ENCODE measurements at places on chromosomes 2 and 18.

- no peak for DNase-seq
These were observed 1229.7 kb upstream of the CRIM1 start for GRCh38 chr2:35125871-35126270.

GRCh38 chr18:44135741-44136140, 544.9 kb upstream of the SETBP1 start:
- DNase-seq: no peak

- DNase-seq: no peak
These were observed 151.4 kb upstream of the EPAS1 start for GRCh38 chr2:46145840-46146239.

GRCh38 chr18:40402052-40402451, 1553.0 kb upstream of the PIK3C3 start:
- DNase-seq: no peak

- DNase-seq: no peak
These were observed 2.8 kb downstream of the ATG4B start for GRCh38 chr2:241640165-241640795.

DNA sequence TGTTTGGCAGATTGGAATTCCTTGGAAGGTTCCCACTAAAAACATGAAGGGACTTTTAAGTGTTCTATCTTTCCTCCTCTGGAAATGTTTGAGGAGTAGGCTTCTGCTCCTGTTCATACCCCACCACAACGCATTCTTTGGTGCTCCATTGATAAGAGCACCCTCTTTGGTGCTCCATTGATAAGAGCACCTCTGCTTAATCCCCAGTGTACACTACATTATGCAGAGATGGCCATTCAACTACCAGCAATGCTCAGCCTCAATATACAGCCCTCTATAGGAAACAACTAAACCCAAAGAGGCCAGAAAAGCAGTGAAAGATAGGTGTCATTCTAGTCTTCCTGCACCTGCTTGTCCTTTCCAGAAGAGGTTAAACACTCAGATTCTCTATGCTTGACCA, 1.8 kb upstream of the CHAC2 start:
- DNase-seq: no peak

DNA sequence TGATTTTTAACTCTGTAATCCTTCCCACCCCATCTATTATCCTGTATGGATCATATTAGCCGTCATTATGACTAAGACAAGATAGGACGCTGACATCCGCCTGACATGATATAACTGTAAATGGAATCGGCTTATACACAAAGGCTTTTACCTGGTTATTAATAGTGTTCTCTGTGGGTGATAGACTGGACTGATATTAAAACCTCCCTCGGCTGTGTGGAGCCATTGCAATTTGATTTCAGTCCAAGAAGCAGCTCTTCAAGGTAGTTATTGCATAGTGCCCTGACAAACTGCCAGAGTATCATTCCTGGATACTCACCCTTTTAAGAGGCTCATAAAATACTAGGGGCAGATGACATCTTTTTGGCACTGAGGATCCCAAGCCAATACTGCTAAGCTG, 226.1 kb upstream of the HNRNPA3 start:
- DNase-seq: no peak

DNA sequence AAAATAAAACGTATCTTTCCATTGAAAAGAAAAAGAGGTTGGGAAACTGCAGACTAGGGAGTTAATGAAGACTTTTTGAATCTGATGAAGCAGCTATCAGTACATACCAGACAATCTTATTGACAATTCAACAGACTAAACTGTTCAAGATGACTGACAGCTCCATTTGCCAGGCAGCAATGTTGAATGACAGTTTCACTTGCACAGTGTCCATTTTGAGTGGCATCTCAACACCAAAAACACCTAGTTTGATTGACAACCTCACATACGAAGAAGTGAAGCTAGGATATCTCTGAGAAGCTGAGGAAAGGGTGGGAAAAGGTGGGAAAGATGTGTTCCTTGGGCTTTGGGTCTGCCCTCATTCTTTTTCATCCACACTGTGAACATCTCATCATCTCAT, 315.0 kb upstream of the SYT4 start:
- no peak for DNase-seq

- DNase-seq: no peak
These were observed 60.6 kb downstream of the SCG2 start for GRCh38 chr2:223541546-223541945.

DNA sequence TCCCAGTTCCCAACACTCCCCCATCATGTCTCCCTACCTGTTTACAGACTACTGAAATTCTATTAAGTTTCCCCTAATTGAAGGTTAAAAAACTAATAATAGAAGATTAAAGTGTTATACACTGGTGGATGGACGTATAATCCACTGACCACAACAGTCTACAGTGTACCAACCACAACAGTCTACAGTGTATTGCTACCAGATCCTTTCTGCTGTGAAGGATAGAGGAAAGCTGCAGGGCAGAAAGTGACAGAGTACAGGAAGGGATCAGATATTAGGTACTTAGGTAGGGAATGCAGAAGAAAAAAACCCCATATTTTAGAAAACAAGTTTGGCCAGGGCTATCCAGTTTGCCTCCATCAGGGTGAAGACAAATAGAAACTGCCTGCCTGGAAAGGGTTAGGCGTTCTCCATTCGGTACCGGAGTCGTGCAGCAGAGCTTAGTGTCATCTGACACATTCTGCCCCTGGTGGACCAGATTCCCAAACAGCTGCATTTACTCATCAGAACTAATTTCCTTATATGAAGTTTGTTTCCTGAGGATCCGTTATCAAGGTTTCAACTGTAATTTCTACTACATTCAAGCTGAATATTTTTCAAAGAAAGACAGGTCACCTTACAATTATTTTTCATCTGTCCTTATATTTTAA, 49.9 kb downstream of the KLF7 start:
- DNase-seq: no peak

DNA sequence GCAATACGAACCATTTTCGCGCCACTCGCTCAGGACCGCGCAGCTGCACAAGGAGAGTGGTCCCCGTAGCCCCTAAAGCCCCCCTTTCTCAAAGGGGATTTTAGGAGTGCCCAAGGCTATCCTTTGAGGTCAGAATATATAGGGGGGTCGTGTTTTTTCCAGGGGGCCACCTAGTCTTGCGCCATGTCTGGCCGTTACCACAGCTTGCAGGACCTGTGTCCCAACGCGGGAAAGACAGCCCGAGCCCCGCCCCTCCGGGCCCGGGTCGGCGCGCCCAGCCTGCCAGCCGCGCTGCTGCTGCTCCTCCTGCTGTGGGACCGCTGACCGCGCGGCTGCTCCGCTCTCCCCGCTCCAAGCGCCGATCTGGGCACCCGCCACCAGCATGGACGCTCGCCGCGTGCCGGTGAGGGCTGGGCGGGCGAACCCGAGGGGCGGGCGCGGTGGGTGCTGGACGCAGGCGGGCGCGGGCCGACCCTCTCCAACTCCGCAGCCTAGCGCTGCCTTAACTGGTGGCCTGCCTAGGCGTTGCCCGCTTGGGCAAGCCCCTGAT, at the start of gene CDCA7:
TSS of gene CDCA7 (plus strand) at position 291 of the 550 bp plus-strand sequence. CDS start at position 383, 92 bp downstream.
- DNase-seq: no peak

DNA sequence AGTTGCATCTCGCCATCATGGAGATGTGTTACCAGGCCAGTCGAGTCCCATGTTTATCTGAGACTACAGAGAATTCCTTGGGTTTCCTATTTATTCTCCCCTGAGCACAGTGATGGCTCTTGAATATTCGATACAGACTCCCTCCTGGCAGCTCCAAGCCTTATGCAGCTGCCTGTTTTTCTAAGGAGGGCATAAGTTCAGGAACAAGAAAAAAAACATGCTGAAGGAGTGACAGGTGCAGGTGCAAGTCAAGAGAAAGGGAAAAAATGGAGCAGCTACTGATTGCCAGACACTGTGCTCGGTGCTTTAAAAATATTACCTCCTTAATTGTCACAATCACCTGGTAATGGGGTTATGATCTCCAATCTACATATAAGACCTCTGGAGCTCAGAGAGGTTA, 177.2 kb upstream of the DPP10 start:
- DNase-seq: no peak

- no peak for DNase-seq
These were observed 2.9 kb upstream of the MGAT5 start for GRCh38 chr2:134250840-134251461.

GRCh38 chr2:28161466-28161865, 231.2 kb upstream of the FOSL2 start:
- DNase-seq: peak; percentile 41

DNA sequence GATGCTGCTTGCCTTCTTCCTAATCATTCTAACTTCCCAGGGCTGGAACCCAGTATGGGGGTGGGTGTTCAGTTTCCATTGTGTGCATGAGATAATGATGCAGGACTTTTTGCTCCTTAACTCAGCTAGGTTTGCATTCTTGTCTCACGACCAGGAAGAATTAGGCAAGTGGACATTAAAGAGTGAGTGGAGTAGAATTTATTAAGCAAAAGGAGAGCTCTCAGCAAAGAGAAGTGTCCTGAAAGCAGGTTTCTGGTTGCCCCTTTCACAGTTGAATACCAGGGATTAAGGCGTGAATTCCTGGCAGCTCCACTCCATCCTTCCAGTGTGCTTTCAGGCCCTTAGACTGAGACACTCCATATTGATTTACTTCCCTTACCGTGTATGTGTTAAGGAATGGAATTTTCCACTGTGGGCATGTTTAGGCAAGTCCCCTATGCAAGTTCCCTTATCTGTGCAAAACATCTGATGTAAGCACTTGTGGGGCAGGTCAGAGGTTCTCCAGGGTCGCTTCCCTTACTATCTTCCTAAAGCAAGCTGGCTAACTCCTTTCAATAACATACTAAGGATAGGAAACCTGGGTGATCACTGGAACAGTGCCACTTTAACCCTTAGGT, 126.5 kb downstream of the GPR39 start:
- DNase-seq: no peak

- DNase-seq: no peak
These were observed 407.7 kb upstream of the SLC8A1 start for GRCh38 chr2:40859617-40860016.

DNA sequence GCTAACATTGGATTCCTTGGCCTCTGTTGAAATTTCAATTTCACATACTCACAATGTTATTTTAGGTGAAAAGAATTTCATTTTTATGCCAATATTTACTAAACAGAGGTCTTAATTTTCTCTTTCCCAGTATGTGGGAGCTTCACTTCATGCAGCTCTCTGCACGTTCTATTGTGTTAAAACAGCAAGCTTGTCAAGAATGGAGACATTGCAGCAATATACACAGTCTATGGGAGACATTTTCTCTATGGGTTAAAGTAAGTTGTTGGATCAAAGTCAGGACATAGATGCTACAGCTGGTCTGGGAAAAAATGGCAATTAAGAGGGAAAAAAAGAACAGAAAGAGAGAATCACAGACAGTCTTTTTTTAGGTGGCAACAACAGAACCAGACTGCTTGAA, 70.4 kb upstream of the ARHGAP15 start:
- no peak for DNase-seq

GRCh38 chr2:183542606-183543005, 418.4 kb downstream of the NUP35 start:
- DNase-seq: no peak

- peak; percentile 83 for DNase-seq
These were observed 99.1 kb downstream of the SH3BP4 start for GRCh38 chr2:235050980-235051351.

- DNase-seq: no peak
These were observed 467.5 kb downstream of the FBXO15 start for GRCh38 chr18:73679941-73680712.

GRCh38 chr2:130764035-130764820, 8.9 kb downstream of the AMER3 start:
- no peak for DNase-seq

DNA sequence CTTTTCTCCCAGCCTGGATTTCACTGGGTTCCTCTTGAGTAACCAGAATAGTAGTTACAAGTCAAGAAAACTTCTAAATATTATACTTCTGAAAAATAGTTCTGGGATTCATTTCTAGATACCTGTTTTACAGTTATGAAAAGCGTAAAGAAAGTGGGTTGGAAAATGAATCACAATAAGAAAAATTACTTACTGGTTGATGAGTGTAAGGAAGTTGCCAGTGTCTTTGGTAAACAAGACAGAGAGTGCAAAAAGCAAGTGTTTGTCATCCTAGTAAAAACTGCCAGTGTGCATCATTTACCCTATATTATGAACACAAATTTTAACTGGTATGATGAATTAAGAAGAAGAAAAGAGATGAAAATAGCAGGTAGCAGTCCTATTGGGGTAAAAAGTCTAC, 88.9 kb downstream of the R3HDM1 start:
- no peak for DNase-seq

GRCh38 chr2:159795841-159796690, 1.9 kb downstream of the CD302 start:
- DNase-seq: no peak

- no peak for DNase-seq
These were observed 16.6 kb downstream of the SERPINB13 start for GRCh38 chr18:63603772-63604171.

- DNase-seq: no peak
These were observed 980 bp downstream of the OBSL1 start for GRCh38 chr2:219570194-219570923.

DNA sequence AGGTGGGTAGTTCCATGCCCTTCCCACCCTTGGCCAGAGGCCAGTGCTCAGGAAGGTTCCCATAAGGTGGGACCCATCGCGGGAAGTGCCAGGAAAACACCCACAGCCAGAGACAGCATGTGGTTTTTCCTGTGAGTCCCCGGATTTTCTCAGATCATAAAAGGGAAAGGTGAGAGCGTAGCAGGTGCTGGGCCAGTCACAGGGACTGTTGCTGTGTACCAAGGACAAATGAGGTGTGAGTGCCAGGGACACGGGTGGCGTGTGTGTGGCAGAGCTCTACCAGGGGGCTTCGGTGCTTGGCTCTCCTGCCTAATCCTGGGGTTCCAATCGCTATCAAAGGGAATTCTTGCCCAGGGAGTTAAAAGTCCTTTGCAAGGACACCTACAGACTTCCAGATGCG, 159.6 kb upstream of the SMAD2 start:
- no peak for DNase-seq
